CD4-positive, alpha-beta T cell treated with Interferon alpha-2 for 1 hour (primary cell): ENCODE measurements at places on chromosomes 11 and 22.

DNA sequence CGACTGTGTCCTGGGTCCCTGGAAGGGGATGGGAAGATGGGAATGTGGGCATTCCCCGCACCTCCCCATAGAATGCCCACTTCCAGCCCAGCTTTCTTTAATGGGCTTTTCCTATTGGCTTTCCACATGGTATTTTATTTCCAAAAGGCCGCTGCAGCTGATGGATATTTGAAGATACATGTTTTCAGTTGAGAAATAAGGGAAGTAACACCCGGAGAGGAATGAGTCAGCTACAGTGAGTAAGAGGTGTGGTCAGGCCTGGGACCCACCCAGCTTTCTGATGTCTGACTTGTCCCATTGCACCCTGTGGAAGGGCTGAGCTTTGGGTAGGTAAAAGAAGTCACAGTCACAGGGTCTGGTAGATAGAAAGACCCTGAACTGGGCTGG is 476.9 kb downstream of the MIAT start:
- DNase-seq = peak; percentile 47

- DNase-seq = no peak
Measured at GRCh38 chr22:29141078-29141688, 64.5 kb upstream of the EMID1 start.

- DNase-seq = no peak
Measured at GRCh38 chr11:76667856-76668255, 2.7 kb downstream of the LRRC32 start.

- no peak for DNase-seq
Measured at GRCh38 chr11:2143799-2144543, 4.8 kb upstream of the IGF2 start.

GRCh38 chr22:41528132-41528766 is 16.0 kb downstream of the POLR3H start:
- no peak for DNase-seq

DNA sequence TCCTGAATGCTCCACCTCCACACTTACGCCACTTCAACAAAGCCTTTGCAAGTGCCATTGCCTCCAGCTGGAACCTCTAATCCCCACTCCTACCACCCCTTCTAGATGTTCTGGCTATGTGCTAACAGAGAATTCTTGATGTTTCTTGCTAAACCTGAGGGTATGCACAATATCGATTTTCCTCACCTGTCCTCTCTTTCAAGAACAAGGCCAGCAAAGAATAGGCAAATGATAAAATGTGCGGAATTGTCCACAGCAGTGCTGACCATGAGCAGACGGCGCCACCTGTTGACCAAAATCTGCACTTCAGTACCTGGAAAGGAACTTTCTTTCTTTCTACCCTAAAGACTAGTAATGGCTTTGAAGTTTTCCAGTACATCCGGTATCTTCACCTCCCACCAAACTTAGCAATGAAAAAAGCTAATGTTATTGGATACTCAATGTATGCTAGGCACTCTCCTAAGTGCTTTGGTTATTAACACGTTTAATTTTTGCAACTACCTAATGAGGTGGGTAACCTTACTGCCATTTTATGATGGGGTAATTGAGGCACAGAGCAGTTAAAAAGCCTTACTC is 3.4 kb downstream of the TIMM10 start:
- peak; percentile 78 for DNase-seq

GRCh38 chr22:48736593-48737460 is 1090.8 kb downstream of the BRD1 start:
- DNase-seq = no peak

DNA sequence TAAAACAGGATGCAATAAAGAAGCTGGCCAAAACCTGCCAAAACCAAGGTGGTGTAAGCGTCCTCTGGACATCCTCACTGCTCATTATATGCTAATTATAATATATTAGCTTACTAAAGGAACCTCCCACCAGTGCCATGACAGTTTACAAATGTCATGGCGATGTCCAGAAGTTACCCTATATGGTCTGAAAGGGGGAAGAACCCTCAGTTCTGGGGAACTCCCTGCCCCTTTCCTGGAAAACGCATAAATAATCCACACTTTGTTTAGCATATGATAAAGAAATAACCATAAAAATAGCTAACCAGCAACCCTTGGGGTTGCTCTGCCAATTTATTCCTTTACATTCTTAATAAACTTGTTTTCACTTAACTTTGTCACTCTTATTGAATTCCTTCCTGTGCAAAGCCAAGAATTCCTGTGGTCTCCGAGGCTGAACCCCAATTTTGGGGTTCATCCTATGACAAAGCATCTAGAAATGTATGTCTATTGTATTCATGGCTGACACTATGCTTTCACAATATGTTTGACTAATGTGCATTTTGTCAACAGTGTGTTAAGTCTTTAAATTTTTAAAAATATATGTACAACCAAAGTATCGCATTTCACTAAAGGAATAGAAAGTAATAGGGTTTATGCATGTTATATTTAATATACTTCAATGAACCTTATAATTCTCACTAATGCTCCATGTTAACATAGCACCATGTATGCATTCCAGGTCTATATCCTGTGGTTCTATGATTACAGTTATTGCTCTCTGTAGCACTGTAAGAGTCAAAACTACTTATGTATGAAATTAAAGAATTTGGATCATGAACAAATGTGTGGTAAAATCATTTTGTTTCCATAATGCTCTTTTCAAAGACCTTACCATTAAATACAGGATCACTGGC is 25.1 kb downstream of the LGR4 start:
- DNase-seq = no peak

DNA sequence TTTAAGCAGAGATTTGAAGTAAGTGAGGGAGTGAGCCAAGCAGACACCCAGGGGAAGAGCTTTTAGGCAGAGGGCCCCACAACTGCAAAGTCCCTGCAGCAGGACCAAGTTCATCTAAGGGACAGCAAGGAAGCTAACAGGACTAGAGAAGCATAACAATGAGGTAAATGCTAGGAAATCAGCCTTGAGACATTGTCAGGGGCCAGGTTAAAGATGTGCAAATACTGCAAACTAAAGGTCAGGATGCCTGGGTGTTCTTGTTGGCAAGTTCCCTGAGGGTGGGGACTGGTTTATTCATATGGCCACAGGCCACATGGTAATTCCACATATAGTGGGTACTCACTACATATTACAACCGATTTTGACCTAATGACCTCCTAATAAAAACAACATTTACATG is 399.2 kb upstream of the NARS2 start:
- DNase-seq = no peak

GRCh38 chr22:43831561-43832392 is 19.7 kb upstream of the EFCAB6 start:
- no peak for DNase-seq

DNA sequence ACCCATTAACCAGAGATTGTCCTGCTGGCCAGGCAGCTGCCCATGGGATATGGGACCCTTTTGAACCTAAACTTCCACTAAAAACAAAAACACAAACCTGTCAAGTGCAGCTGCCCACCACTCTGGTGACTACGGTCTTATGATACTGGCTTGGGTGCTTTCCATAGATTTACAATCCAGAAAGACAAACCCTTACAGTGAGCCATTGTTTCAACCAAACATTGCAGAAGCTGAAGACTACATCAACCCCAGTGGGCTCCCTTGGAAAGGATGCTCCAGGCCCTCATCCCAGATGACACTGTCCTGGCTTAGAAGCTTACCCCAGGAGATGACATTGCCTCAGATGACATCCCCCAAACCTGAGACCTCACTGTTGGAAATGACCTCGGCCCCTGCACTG is 56.9 kb upstream of the WNT11 start:
- no peak for DNase-seq

DNA sequence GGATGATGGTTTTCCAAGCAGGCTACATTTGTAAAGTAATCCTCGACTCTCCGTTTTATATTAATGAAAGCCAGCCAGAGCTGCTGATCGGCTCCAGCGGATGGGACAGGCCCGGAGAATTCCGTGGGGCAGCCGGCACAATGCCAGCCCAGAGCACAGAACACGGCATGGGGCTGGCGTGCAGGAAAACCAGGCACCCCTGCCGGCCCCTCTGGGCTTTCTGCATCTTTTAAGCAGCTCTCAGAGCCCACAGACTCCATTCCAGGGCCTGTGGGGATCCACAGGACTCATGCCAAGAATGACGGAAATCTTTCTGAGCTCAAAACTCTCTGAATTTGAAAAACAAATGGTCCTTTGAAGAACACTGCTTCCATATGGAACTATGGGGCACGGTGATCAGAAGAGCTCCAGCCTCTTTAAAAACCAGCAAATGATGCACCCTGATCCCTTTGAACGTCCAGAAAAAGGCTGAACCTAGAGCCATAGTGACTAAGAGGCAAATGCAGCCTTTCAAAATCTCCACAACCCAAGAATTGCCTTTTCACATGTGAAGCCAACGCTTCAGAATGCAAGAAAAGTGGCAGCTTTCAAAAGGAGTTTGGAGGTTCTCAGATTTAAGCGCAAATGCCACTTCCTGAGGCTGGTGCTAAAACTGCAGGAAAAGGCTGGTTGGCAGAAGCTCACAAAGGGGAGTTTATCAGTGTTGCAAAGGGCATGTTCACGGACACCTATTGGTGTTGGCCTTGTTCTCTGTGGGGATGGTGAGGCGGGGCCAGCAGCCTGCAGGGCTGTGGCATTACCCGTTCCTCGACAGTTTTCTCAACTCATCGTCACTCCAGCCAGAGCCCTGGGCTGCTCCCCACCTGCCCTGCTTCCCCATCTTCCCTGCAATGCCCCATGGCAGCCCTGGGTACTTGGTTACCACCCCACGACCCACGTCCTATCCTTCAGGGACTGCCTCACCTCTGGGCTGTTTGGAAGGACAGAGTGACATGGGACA is 212.5 kb downstream of the CTTN start:
- DNase-seq = no peak
